ENCODE measurements at places on chromosomes 12 and 14.

GRCh38 chr12:116597886-116598285, 38.7 kb downstream of the MAP1LC3B2 start:
- no peak for DNase-seq

DNA sequence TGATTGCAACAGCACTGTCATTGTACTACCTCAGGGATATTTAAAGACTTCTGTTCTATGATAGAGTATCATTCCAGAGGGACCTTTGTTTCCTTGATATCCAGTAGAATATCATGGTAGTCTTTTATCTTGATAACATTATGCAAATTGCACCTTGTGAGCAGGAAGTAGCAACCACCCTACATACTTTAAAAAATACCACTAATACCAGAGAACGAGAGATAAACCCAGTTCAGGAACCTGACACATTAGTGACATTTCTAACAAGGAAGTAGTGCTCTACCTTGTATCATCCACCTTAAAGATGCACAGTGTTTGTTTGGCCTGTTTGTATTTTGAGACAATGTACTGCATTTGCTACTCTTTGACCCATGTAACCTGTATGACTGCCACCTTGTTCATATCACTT, 8.8 kb upstream of the MAP4K5 start:
- DNase-seq: no peak

DNA sequence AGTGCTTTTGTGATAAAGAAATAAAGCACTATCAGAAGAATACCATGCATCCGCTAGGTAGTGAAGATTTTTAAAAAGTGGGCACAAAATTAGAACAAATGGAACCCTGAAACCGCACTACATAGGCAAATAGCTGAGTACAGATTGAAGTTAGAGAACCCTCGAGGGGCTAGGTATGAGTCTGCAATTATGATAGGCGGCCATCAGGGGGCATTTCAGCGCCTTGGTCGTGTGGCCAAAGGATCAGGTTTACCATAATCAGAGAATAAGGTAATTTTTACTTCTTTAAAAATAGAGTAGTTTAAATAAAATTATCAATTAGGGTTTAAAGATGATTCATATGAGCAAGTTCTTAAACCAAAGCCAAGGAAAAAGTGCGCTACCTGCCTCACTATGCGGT, 129.8 kb downstream of the TMX1 start:
- no peak for DNase-seq

- DNase-seq: no peak
These were observed 38.2 kb upstream of the SNX6 start for GRCh38 chr14:34668111-34668510.

GRCh38 chr12:95709152-95709551, 81.4 kb downstream of the NTN4 start:
- DNase-seq: no peak

GRCh38 chr12:50005175-50005574, 20.1 kb downstream of the RACGAP1 start:
- DNase-seq: no peak

- no peak for DNase-seq
These were observed 191.4 kb downstream of the PLCZ1 start for GRCh38 chr12:18546399-18546798.

- no peak for DNase-seq
These were observed 369.6 kb downstream of the DUSP6 start for GRCh38 chr12:88982694-88983093.

Data from prostate gland (tissue), 2 donors.